Stimulated activated CD4-positive, alpha-beta T cell treated with anti-CD3 and anti-CD28 coated beads, Interleukin-15, amount 100 ng/mL, for 48 hours (primary cell): ENCODE measurements at places on chromosomes 3 and 15.

- no peak for DNase-seq
Observed at GRCh38 chr3:126716057-126716456, 12.0 kb downstream of the CHCHD6 start.

- DNase-seq: peak; percentile 21
Observed at GRCh38 chr3:15241341-15241740, 35.3 kb downstream of the CAPN7 start.

DNA sequence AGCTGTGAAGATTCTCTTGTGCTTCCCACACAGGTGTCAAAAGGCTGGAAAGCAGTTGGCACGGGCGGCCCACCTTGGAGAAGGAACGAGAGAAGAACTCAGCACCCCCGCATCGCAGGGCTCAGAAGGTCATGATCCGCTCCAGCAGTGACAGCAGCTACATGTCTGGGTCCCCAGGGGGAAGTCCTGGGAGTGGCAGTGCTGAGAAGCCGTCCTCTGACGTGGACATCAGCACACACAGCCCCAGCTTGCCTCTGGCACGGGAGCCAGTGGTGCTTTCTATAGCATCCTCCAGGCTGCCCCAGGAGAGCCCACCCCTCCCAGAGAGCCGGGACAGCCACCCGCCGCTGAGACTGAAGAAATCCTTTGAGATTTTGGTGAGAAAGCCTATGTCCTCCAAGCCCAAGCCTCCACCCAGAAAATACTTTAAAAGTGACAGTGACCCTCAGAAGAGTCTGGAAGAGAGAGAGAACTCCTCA lies 31.4 kb downstream of the STARD5 start:
- peak; percentile 22 for DNase-seq

GRCh38 chr3:196989721-196990262 lies 21.2 kb upstream of the PIGZ start:
- DNase-seq: no peak

DNA sequence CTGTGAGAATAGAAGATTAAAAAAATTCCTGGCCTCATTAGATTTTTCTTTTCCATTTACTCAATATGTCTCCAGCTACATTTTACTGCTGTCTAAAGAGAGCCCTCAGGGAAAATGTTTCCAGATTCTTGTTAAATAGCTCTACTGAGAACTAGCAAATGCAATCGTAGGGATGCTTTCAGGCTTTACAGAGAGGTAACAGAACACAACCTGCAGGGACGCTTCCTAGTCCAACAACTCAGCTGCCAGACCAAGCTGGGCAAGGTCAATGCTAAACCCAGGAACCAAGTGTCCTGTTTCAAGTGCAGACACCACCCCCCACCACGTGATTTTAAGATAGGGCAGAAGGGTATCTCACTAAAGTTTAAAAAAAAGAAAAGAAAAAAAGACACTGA lies 25.2 kb downstream of the ARHGEF3 start:
- no peak for DNase-seq

- no peak for DNase-seq
Observed at GRCh38 chr3:82240322-82240721, 478.9 kb upstream of the GBE1 start.

GRCh38 chr3:123283074-123283473 lies 81.3 kb downstream of the SEC22A start:
- no peak for DNase-seq

DNA sequence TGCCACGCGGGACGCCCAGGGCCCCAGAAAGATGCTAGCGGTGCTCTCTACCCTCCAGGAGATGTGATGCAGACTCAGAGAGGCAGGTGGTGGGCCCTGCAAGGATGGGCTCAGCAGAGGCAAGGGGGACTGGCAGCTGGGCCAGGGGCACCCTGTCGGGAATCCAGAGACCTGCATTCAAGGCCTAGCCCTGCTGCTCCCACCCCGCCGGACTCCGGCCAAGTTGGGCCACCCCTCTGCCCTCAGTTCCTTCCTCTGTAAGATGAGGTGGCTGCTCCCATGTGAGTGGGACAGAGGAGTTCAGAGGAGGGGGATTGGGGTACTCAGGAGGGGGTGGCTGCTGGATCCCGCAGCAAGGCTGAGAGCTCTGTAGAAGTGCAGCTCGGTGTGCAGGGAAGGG lies 116.3 kb downstream of the TMEM266 start:
- no peak for DNase-seq

- no peak for DNase-seq
Observed at GRCh38 chr3:87426918-87427317, 150.5 kb upstream of the POU1F1 start.

DNA sequence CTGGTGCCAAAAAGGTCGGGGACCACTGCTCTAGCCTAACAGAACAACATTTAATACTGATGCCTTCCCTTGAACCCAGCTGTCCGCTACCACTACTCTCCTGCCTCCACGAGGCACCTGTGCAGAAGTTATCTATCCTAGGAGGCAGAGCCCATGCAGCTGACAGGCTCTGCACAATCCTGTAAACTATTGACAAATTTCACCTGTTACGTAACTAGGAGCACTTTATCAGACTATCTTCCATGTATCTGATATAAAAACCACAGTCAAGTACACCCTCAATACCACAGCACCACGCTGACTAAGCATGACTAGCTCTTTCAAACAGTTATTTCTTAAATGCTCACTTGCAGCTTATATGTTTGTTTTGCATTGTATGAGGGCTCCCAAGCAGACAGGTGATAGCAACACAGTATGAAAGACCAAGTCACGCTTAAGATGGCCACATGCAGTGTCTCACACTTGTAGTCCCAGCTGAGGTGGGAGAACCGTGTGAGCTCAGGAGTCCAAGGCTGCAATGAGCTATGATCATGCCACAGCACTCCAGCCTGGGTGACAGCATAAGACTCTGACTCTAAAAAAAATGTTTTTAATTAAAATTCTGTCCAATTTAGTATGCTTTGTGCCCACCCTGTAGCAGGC lies 4.5 kb upstream of the IL17RC start:
- no peak for DNase-seq

GRCh38 chr15:41790756-41791546 lies 16.7 kb downstream of the MAPKBP1 start:
- DNase-seq: no peak

- no peak for DNase-seq
Observed at GRCh38 chr3:123344907-123345594, 103.8 kb downstream of the ADCY5 start.

- no peak for DNase-seq
Observed at GRCh38 chr3:182384221-182384620, 409.1 kb upstream of the ATP11B start.

DNA sequence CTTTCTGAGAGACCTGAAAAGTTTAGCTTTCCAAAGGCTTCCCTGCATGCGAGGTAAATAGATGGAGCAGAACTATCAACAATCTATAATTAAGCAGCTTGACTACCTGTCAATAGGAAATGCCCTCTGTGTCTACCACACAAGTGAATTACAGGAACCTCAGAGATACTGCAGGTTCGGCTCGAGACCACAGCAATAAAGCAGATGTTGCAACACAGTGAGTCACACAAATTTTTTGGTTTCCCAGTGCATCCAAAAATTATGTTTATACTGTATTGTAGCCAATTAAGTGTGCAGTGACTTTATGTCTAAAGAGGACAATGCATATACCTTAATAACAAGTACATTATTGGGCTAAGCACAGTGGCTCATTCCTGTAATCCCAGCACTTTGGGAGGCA lies 252.0 kb downstream of the UBE2E2 start:
- no peak for DNase-seq

DNA sequence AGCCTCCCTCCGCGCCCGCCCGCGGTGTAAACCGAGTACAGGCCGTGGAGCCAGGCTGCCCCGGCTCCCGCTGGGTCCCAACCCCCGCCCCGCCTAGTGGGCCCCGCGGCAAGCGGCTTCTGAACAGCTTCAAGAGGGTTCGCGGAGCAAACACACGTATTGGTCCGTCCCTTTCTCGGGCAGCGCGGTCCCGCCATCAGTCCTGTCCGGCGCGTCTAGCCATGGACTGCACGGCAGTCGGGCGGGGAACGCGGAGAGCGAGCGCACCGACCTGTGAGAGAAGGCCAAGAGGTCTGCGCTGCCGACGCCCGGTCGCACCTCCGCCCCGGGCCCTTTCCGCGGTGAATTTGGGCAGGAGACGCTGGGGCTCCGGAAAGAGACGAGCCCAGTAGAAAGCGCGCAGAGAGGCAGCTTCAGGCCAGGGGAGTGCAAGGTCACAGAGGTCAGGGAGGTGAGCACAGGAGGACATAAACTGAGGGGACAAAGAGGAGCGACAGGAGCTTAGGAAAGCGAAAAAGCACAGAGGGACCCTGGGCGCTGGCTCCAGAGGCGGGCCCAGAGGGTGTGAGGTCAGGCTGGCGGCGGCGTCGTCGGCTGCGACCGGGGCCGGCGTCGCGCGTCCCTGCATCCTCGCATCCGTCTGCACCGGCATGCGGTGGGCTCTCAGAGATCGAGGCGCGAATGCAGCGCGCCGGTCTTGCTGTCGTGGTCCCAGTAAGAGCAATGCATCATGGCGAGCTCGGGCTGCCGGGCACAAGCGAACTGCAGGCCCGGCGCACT lies 1.8 kb downstream of the FOXL2 start:
- DNase-seq: no peak

DNA sequence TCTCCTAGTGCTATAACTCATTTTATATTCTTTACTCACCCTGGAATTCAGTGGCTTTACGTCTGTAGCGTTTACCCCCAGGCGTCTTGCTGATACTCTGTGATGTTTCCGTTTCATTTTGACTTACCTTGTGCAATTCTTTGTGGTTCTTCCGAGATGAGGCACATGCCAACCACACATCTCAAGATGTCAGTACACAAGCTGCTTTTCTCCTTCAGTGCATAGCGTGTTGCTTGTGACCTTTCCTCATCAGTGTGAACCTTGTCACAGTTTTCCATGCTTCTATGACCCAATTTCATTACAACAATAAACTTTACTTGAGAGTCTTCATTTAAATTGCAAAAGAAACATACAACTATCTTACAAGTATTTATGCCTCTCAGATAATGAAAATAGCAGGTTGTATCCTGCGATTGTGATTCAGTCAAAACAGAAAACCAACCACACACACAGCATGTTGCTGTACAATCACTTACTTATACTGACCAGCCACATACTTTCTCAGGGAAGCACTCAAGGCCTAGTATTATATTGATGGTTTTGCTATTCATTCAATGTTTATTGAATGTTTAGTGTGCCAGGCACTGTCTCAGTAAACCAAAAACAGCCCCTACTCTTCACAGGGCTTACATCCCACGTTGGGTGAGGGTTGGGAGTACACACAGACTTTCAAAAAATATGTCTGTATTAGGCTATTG lies 4.6 kb upstream of the TBL1XR1 start:
- DNase-seq: peak; percentile 35

- DNase-seq: no peak
Observed at GRCh38 chr3:144051211-144051610, 79.6 kb downstream of the DIPK2A start.

DNA sequence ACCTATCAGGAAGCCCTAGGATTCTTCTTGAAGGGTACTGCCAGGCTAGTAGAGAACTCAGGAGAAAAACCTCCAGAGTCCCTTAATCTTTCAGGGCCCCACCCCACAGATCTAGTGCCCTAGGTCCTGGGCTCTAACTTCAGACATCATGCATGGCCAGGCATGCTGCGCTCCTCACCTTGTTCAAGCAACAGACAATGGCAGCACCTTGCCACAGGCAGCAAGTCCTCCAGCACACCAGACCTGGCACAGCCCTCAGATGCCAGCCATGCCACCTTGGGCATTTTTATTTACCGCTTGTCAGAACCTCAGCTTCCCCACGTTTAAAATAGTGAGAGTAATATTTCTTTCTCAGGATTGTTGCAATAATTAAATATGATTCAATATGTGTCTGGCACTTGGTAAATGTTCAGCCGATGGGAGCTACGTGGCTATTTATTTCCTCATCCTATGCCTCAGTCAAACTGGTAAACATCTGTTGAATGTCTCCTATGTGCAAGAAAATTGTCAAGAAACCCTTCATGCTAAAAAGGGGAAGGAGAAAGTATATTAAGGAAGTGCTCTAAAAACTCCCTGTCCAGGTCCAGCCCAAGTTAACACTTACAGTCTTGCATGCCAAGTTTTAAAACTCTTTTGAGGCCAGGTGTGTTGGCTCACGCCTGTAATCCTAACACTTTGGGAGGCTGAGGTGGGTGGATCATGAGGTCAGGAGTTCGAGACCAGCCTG lies 14.5 kb upstream of the CCR1 start:
- no peak for DNase-seq

DNA sequence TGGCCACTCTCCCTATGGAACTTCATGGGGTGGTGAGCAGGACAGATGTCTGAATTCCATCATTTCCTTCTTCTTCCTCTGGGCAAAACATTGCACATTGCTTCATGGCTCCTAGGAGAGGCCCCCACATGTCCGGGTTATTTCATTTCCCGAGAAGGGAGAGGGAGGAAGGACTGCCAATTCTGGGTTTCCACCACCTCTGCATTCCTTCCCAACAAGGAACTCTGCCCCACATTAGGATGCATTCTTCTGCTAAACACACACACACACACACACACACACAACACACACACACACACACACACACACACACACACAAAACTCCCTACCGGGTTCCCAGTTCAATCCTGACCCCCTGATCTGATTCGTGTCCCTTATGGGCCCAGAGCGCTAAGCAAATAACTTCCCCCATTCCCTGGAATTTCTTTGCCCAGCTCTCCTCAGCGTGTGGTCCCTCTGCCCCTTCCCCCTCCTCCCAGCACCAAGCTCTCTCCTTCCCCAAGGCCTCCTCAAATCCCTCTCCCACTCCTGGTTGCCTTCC lies 1.9 kb downstream of the RHO start:
- no peak for DNase-seq

- no peak for DNase-seq
Observed at GRCh38 chr3:107989661-107990060, 101.2 kb downstream of the CD47 start.

DNA sequence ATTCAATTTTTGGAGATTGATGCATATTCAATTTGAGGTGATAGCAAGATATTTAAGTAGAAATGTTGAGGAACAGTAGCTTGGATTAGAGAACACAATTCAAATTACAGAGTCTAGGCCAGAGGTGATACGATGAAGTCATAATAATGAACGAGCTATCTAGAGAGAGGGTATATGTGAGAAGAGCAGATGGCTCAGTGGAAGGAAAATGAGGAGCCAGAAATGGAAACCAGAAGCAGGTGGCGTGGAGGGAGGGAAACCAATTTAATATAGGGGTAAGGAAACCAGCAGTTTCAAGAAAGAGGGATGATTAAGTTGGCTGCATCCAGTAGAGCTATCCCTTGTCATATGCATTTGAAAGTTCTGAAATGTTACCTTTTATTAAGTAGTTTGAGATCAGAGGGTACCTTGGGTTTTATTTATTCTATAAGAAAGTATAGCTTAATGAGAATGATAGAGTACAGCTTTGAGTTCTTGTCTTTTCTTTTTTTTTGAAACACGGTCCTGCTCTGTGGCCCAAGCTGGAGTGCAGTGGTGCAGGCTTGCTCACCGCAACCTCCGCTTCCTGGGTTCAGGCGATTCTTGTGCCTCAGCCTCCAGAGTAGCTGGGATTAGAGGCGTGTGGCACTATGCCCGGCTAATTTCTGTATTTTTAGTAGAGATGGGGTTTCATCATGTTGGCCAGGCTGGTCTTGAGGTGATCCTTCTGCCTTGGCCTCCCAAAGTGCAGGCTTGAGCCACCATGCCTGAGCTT lies 22.1 kb downstream of the NCK1 start:
- DNase-seq: no peak

GRCh38 chr15:39896101-39896500 lies 24.0 kb downstream of the GPR176 start:
- no peak for DNase-seq
